Lower leg skin (tissue), 4 donors: ENCODE measurements at places on chromosomes 5 and 9.

- DNase-seq, result no peak
Measured at GRCh38 chr5:141800617-141801016, 77.6 kb downstream of the PCDH1 start.

DNA sequence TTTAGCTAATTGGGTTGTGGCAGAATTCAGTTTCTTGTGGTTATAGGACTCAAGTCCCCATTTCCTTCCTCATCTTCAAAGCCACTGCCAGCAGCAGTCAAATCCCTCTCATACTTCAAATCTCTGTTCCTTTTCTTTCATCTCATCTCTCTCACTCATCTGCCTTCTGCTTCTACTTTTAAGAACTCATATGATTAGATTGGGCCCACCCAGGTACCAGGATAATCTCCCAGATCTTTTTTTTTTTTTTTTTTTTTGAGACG is 8.0 kb upstream of the REEP5 start:
- DNase-seq, result no peak

- DNase-seq, result no peak
Measured at GRCh38 chr5:136258463-136258862, 65.5 kb upstream of the SMIM32 start.

DNA sequence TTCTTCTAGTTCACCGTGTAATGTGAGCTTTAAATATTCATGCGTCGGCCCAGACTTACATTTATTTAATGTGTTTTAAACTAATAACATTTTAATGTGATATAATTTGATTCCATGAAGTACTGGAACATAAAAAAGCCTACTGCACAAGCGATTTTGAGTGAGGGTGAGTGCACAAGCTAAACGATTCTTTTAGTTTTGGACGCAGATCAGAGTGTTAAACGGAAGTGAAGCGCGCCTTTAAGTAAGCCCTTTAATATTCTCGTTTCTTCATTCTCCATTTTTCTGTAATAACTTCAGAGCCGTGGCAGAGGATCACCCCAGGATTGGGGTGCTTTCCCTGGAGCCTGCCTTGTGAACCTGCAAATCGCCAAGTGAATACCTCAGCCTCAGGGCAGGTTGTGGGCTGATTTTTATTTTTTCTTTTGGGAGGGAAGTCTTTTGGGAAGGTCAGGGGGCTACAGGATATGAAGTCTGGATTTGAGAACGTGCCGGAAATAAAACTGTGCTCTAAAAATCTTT is 4.9 kb upstream of the PAX5 start:
- DNase-seq, result peak; percentile 39

GRCh38 chr9:32427111-32427873 is 42.8 kb downstream of the ACO1 start:
- no peak for DNase-seq

DNA sequence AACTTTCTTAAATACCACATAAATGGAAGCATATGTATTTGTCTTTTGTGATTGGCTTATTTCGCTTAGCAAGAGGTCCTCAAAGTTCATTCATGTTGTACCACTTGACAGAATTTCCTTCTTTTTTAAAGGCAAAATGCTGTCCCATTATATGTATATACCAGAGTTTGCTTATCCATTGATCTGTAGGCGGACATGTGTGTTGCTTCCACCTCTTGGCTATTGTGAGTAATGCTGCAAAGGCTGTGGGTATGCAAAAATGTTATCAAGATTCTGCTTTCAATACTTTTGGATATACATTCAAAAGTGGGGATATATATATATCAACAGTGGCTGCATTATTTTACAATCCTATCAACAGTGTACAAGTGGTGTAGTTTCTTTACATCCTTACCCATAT is 271.0 kb downstream of the PRR16 start:
- DNase-seq, result no peak

DNA sequence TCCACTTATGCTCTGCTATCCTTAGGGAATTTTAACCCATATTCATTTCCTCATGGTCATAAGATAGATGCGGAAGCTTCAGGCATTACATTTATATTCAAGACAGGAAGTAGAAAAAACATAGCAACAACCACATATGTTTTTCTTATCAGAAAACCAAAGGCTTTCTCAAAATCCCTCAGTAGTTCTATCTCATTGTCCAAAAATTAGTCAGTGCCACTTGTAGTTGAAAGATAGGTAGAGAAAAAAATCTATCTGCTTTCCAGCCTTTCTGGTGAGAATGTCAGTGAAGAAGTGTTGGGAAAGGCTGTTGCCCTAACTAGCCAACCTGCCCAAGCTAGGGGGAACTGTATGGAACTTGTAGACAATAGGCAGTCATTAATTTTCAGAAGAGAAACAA is 23.5 kb upstream of the MOCS2 start:
- DNase-seq, result no peak

- no peak for DNase-seq
Measured at GRCh38 chr5:157219491-157220271, 39.0 kb downstream of the ITK start.

DNA sequence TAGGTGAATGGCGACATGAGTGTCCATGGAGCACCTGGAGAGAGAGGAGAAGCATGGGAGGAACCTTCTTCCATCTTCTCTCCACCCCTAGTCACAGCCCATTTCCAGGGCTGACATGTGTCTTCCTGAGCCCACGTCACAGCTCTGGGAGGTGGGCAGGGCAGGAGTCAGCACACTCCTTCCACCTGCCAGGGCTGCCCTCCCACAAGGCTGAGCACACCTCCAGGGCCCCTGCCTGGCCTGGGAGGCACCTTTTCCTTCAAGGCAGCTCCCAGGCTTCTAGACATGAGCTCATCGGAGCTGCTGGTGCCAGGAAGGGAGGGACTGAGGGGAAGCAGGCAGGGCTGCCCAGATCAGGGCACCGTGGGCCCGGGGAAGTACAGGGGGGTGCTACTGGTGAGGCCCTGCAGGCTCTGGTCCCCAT is 13.6 kb upstream of the SYNPO start:
- no peak for DNase-seq

- no peak for DNase-seq
Measured at GRCh38 chr5:153979028-153979783, 59.5 kb downstream of the FAM114A2 start.

DNA sequence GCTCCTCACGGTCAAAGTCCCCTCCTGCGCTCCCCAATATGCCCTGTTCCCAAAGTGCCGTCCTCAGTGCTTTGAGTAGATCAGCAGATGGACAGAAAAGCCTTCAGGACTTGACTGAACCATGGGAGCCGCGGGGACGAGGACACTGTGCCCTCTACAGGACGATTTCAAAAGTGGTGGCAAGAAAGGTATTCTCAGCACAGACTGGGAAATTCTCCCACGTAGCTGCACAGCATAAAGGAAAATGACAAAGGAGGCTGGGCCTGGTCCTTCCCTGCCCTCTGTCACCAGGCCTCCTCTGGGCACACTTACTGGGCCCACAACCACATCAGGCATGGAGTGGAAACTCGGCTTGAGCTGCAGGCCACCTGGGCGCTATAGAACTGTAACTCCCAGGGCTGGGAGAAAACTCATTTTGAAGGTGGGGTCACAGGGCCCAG is 16.7 kb upstream of the MTMR12 start:
- no peak for DNase-seq

- DNase-seq, result no peak
Measured at GRCh38 chr9:88302579-88303324, 85.5 kb upstream of the SPIN1 start.

GRCh38 chr9:129032541-129033159 is 3.8 kb upstream of the MIGA2 start:
- DNase-seq, result no peak

GRCh38 chr5:7875151-7875550 is 6.2 kb downstream of the MTRR start:
- DNase-seq, result no peak

GRCh38 chr9:113659740-113660139 is 196.2 kb downstream of the RGS3 start:
- no peak for DNase-seq

DNA sequence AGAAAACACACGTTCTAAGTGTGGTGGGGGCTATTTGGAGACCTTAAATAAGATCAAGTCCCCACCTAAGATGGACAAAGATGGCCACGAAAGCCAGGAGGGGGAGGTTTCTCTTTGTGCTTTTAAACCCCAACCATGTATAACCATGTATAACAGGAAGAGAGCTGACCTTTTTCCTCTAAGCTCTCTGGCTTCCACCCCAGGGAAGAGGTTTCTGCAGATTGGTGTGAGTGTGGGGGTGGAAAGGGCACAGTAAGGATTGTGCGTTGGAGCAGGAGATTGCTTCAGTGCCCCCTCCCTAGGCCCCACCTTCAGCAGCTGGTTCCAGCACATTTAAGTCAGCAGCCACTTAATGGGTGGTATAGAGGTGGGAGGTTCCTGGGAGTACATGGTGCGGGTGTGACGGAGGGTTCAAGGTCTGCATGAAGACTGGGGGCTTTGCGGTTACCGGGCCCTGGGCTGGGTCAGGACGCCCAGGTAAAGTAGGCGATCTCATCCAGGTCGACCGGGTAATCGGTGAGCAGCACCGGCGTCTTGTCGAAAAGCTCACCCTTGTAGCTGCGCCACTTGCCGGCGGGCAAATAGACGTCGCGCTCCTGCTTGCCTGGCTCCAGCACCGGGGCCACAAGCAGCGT is 6.2 kb downstream of the MYORG start:
- no peak for DNase-seq

DNA sequence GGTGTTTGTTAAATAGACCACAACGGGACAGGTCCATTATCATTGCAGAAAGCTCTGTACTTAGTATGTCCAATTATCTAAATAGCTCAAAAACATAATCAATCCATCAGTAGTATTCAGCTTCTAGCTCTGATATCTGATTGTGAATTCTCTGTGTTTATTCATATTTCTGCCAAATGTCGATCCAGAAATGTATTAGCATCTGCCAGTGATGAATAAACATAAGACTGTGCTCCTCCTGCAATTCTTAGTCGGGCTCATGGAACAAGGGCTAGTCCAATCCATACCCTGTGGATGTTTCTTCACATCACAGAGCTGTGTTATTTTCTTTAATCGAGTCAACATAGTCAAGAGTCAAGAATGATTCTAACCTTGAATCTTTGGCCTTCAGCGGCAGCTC is 1612.1 kb upstream of the WWC1 start:
- no peak for DNase-seq

DNA sequence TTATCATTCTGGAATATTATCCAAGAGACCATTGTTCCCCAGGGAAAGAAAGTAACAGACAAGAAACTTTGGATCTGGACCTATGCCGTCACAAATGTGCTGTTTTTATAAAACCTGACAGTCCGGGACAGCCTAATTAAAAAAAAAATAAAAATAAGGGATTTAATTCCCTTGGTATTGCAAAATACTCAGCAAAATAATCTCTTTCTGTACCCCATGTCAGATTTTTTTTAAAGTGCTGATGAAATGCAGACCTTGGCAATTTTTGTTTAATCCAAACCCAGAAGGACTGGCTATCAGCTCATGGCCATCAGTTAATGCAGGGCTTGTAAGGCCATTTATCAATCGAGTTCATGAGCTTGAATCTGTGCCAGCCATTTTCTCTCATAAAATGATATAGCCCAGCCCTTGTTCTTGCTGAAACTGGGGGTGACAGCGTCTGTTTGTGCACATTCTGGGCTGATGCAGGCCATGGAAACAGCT is 162.7 kb upstream of the S1PR3 start:
- no peak for DNase-seq

- DNase-seq, result no peak
Measured at GRCh38 chr5:4882186-4882585, 257.9 kb upstream of the ADAMTS16 start.

GRCh38 chr5:3312299-3312698 is 283.3 kb upstream of the IRX1 start:
- no peak for DNase-seq

- no peak for DNase-seq
Measured at GRCh38 chr9:82621447-82621846, 441.5 kb downstream of the RASEF start.

DNA sequence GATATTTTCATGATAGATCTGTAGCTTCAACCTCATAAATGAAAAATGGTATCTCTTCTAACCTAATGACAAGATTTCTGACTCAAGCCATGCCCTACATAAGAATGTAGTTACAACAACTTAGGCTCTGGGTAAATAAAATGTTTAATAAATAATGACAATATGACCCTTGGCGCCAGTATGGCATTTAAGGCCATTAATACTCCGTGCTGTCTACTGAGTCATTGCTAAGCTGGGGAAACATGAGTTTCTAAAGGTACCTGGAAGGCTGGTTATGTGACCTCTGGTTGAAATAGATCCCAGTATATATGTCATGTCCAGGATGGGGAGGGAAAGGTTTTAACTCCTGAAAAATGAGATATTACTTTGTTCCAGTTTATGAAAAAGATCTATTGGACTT is 58.0 kb upstream of the CEMIP2 start:
- no peak for DNase-seq

DNA sequence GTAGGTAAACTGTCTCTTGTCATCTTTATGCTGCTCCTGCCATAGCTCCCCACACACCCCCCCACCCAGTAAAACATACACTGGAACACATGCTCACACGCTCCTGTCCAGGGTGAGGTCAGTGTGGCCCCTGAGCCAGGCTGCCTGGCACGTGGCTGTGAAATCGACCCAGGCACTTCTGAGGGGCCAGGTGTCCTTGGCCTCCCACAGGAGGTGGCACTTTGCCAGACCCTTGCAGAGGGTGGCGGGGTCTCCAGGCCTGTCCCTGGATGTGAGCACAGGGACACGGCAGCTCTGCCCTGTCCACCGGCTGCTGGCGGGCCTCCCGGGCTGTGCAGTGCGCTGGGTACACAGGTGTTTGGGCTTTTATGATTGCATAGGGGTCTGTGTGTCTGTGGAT is 10.0 kb upstream of the CRB2 start:
- no peak for DNase-seq

DNA sequence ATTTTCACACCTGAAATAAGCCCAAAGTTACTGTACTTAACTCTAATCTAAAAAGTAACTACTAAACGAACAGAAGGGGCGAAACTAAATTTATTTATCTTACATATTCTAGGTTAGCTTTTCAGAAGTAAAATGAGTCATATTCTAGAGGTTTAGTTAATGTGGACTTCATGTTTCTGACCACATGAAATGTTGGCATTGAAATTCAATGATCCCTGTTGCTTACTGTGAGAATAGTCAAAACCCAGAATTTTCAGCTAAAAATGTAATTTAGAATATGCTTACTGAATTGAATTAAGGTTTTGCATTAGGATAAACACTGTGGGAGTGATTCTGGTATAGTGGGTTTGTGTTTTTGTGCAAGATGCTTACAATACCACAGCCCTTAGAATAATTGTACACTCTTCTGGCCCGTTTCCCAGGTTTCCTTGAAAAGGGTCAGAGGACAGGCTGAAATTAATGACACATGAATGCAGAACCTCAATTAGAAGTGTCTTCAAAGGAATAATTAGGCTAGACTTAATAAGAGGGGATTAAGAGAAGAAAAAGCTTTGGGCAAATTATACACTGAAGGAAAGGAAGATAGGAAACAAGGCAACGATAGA is 1.4 kb upstream of the SNX18 start:
- DNase-seq, result no peak

DNA sequence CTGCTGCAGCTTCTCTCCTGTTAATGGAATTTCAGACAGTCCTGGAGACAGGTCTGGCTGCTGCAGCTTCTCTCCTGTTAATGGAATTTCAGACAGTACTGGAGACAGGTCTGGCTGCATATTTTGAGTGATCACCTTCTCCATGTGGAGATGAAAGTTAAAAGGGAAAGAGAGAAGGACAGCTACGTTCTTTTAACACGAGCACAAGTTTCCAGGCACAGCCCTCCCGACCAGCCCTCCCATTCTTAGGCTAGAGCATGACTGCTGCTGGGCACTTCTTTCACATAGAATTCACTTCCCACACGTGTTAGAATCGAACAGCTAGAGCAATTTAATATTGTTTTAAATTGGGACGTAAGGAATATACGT is 133.3 kb upstream of the DMRT1 start:
- no peak for DNase-seq
